ENCODE measurements at places on chromosomes 13 and 19. TPM values are rescaled to one million over a fixed set of nuclear protein-coding genes. Genes with fewer than 3 reads are reported as not detected.

The IL4I1 gene
- total RNA-seq: 1.6 TPM

The FLT3 gene
- total RNA-seq: not detected

The ELSPBP1 gene
- not detected for total RNA-seq

The ZMYM2 gene
- 34.5 TPM for total RNA-seq
